ENCODE measurements at places on chromosomes 5 and 9. TPM values are rescaled to one million over a fixed set of nuclear protein-coding genes. Genes with fewer than 3 reads are reported as not detected.

POU4F3 gene
- total RNA-seq, result 0.17 TPM

CDC26 gene
- 15.8 TPM for total RNA-seq

PCDHAC2 gene
- total RNA-seq, result not detected

SPTLC1 gene
- 40.9 TPM for total RNA-seq

GABBR2 gene
- total RNA-seq, result not detected

MYORG gene
- 0.42 TPM for total RNA-seq

SLC4A9 gene
- total RNA-seq, result not detected

C5orf46 gene
- not detected for total RNA-seq

SPINK5 gene
- not detected for total RNA-seq

THBS4 gene
- total RNA-seq, result 0.47 TPM

FOXD4L6 gene
- total RNA-seq, result not detected

GPSM1 gene
- 8.6 TPM for total RNA-seq

CYSRT1 gene
- total RNA-seq, result 0.33 TPM

SLC1A1 gene
- 0.11 TPM for total RNA-seq

CFAP77 gene
- total RNA-seq, result not detected

ZDHHC11B gene
- total RNA-seq, result 15.1 TPM

NXNL2 gene
- not detected for total RNA-seq

F2RL2 gene
- not detected for total RNA-seq

IL9 gene
- not detected for total RNA-seq

SAPCD2 gene
- 0.19 TPM for total RNA-seq

SYK gene
- total RNA-seq, result 1.2 TPM

RLN1 gene
- total RNA-seq, result 0.36 TPM

CDH9 gene
- not detected for total RNA-seq
